Fibroblast of skin of right quadriceps (primary cell): ENCODE measurements at places on chromosomes 3 and 15.
A peak's percentile ranks its signal among the peaks of the same experiment; 100 is the strongest.

DNA sequence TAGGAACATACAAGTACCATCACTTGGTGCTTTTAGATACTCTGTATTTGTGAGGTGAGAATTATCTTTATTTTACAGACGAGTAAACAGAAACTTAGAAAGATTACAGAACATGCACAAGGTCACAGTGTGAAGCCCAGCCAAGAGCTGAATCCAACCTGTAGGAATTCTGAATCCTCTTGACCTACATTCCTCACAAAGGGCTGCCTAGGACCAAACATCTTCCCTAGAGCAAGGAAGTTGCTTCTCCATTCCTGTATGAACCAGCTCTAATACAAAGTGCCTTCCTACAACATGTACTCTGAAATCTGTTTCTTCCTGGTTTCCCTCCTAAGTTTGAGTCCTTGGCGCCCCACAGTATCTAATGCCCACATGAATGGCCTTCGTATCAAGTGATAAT, 2.9 kb downstream of the HDGFL3 start:
- DNase-seq = no peak

GRCh38 chr15:88617790-88618189, 3.4 kb upstream of the AEN start:
- DNase-seq = no peak

DNA sequence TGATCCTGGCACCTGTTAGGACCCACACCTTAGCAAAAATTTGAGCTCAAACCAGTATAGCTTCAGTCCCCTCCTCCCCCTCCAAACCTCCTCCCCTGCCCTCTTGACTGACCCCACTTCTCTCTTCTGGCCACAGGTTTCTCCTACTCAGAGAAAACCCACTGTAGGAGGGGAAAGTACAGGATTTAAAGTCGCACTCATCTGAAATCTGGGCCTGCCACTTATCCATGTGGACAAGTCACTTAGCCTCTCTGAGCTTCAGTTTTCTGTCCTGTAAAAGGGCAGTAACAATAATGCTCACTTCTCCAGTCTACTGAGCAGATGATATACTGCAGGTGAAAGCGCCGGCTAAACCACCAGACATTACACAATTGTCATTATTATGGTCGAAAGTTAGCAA, 142.7 kb downstream of the MEGF11 start:
- no peak for DNase-seq

- DNase-seq = no peak
These were observed 198.6 kb upstream of the FEZF2 start for GRCh38 chr3:62571916-62572315.

GRCh38 chr3:14323401-14324223, 78.8 kb upstream of the SLC6A6 start:
- DNase-seq = no peak

- no peak for DNase-seq
These were observed 53.8 kb downstream of the CACNA2D3 start for GRCh38 chr3:54176106-54176505.

- DNase-seq = no peak
These were observed 63.1 kb downstream of the MAP6D1 start for GRCh38 chr3:183762304-183762703.

DNA sequence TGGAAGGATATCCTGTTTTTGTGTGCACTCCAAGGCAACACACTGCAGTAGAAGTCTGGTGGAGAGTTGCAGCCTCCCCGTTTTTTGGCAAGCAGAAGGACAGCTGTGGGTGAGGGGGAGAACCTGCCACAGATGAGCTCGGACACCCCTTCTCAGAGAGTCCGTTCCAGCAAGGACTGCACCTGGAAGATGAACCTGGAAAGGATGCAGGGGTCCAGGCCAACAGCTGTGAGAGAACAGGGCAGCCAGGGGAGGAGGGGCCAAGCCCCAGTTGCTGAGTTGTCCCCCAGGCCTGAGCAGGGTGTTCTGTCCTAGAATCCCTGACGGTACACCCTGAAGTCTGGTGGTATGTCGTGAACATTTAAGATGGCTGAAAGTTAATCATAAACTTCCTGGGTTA, 30.2 kb downstream of the ZXDC start:
- no peak for DNase-seq

GRCh38 chr15:36644191-36644896, 64.9 kb downstream of the CDIN1 start:
- peak; percentile 7 for DNase-seq

GRCh38 chr3:170869239-170869590, 780 bp downstream of the RPL22L1 start:
- DNase-seq = no peak

DNA sequence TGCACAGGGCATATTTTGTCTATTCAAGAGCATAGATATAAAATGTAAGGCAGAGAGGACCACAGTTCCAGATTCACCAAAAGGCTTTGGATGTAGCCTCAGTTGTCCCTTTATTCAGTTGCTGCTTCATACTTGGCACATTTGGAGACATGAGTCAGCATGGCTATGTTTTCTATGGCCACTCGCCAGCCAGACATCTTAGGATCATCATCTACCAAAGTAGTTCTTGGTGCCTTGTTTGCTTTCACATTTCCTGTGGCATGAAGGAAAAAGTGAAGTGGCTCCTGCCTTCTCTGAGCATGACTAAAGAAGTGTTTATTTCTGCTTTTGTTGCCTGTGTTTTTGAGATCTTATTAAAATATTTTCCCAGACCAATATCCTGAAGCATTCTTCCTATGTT, 7.2 kb downstream of the SUSD5 start:
- DNase-seq = peak; percentile 70

GRCh38 chr3:174958671-174959328, 99.7 kb downstream of the NAALADL2 start:
- peak; percentile 38 for DNase-seq

DNA sequence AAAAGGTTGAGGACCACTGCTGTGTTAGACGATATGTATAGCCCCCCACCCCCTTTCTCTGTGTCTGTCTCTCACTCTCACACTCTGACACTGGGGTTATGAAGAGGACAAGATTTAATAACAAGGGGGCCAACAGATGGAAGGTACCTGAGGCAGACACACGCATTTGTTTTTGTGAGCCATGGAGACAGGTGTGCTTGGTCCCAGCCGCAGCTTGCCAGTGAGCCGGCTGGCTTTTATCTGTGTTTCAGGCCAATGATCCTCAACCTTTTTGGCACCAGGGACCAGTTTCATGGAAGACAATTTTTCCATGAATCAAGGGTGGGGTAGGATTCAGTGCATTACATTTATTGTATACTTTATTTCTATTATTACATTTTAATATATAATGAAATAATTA, 394.9 kb upstream of the RGMA start:
- DNase-seq = no peak

DNA sequence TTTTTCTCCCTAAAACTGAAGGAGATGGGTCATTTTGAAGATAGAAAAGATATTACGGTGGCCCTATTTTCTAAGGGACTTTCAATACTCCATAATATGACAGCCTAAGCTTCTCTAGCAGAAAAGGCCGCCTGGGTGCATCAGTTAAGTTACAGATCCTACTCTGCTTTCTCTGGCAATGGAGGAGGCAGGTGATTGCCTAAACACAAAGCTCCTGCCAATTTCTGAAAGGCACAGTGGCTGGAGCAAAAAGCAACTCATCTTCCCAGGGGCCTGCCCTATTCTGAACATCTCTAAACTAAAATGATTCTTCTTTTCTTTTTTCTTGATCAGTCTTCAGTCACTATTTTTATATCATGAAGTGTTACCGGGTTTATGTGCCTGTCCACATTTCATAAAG, 276.7 kb downstream of the CNTN4 start:
- DNase-seq = no peak

DNA sequence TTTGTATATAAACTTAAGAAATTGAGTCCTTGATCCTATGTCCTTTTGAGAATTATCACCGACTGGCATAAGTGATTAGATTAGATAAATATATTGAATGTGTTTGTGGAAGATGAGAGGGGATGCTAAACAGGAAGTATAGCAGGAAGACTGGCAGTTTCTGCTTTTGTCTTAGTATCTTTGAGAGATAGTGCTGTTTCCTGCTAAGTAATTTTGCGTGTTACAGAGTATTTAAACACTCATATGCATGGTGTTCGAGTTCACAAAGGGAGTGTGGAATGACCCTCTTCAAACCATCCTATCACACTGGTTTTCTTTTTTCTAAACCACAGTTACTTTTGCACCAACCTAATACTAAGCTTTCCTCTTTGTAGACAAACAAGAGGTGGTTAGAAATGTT, 106.0 kb downstream of the KLHL25 start:
- no peak for DNase-seq

- DNase-seq = no peak
These were observed 224.3 kb upstream of the ROBO2 start for GRCh38 chr3:76815561-76815960.

- peak; percentile 36 for DNase-seq
These were observed 6.2 kb upstream of the TLR9 start for GRCh38 chr3:52231502-52232278.

- no peak for DNase-seq
These were observed 1.3 kb downstream of the RPL22L1 start for GRCh38 chr3:170868577-170869238.

DNA sequence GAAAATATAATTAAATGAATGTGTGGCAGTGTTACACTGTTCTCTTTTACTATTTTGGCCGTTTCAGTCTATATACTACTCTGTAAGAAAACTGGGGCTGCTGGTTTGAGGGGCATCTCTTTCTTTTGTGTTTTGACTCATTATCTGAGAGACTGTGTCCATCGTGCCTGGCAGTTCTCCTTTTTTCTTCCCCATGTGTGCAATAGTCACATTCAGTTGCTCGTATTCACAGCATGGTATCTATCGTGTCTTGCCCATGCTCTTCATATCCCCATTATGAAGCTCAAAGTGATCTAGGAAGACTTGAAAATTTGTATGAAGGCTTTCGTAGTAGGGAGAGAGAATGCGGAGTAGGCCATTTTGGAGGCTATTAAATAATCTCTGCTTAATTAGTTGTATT, 29.8 kb upstream of the FAH start:
- DNase-seq = no peak

GRCh38 chr15:49223536-49224274, 53.7 kb downstream of the GALK2 start:
- peak; percentile 43 for DNase-seq

DNA sequence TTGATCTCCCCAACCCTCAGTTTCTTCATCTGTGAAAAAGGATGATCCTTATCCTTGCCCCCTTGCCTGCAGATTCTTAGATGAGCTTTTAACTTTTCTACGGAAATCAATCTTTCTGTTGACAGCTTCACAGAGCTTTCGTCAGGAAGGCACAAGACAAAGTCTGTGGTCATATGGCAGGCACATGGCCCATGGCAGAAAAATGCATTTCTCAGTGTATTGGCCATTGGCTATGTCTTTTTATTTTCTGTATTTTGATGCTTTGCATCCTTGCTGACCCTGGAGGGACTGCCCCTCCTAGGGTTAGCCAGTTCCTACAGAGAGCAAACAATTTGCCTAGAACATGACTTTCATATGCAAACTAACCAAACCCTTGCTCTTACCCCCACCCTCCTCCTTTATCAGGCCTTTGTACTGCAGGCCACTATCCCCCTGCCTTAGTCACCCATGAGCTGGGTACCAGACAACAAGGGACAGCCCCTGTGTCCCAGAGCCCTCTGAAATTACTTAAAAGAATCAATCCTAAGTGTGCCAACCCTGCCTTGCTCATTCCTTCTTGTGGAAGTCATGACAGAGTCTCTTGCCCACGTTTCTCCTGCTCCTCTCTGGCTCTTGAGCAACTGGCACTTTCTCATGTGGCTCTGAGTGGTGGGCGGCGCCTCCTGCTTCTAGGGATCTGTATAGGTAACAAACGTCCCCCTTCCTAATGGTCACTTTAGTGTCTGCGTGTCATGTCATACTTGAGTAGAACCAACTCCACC, 24.1 kb upstream of the NOX5 start:
- DNase-seq = no peak

DNA sequence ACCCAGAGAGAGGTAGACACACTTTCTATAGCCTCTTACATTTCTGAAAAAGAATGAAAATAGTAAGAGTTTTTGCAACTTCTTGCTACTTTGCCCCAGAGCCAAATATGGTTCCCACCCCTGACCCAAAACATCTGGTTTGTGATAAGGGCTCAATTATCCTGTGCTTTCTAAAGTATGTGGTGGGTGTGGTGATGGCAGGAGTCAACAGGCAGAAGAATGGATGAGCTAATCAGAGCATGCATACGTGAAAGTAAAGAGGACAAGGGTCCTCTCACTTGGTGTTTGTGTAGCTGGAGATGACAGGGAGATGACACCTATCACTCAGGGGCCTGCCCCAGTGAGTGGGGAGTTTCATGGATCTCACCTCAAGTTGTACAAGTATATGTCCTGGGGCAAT, 19.1 kb downstream of the KBTBD8 start:
- DNase-seq = no peak

DNA sequence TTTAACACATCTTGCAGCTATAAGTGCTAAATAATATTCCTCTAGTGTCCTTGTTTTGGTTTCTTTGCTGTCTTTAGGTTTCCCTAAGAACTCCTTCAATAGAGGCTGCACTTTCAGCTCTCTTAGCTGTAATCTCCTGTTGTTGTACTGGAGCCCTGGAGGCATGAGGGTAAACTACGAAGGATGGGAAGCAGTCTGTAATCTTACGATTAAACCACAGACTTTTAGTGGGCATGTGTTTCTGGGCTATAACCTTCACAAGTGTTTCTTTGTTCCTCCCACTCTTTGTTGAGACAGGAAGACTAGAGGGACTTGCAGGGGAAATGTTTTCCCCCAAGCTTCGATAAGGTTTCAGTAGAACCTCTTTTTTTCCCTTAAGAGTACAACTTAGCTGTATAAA, 1058.1 kb downstream of the NSUN3 start:
- DNase-seq = no peak

GRCh38 chr3:110533089-110533488, 538.5 kb upstream of the NECTIN3 start:
- DNase-seq = peak; percentile 16

DNA sequence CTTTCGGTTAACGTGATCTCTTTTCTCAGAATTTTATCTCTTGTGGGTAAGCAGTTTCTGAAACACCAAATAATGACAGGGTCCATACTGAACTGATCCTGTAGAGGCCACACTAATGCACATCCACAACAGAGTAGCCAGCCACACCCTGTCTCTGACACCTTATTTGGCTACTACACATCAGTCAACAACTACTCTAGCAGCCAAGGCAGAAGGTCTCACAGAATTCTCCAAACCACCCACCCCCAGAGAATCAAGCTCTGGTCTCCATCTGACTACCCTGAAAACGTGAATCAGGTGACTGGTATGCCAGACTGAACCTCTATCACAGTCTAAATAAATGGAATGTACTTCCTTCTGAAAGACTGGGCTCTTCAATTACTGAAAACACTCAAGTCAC, 38.0 kb downstream of the EDC3 start:
- DNase-seq = peak; percentile 62

- no peak for DNase-seq
These were observed 23.9 kb downstream of the WHAMM start for GRCh38 chr15:82833362-82833682.
